Activated naive CD8-positive, alpha-beta T cell treated with anti-CD3 and anti-CD28 coated beads, Interleukin-2, amount 50 U/mL, for 24 hours (primary cell): ENCODE measurements at places on chromosomes 13 and 19.

DNA sequence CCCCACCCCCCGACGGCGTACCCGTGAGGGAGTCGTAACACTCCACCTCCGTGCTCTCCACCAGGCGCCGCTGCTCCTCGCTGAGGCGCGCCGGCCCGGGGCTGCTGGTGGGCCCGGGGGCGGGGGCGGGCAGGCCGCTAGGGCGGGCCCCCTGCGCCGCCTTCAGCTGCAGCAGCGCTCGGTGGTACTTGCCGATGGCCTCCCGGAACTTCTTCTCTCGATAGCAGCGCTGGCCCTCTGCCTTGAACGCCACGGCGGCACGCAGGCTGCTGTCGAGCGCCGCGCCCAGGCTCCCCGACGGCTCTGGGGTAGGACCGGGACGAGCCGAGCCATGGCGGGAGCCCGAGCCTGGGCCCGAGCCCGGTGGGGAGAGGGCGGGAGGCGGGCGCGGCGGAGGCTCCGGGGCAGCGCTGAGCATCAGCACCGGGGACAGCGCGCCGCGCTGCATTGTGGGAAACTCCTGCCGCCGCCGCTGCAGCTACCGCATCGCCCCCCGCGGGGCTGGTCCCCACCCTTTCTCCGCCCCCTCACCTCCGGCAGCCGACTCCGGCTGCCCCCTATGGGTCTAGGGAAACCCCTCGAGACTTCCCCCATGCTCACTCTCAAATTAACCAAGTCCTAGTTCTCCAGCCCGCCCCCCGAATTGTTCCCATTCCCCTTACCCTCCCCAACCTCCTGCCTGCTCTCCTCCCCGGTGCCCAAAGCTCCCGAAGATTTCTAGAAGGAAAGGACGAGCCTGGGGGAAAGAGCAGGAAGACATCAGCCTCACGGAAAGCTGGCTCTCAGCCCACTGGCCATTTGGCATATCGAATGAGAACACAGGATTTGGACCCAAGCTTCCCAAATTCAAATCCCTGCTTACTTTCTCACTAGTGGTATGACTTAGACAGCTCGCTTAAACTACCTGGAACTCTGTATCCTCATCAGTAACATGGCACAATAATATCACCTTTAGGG is at the start of gene TTC9B:
Gene TTC9B, minus strand, starts transcription at position 451 of the 957 bp plus-strand sequence. Its CDS starts 3 bp downstream, at position 448.
- peak; percentile 69 for DNase-seq

GRCh38 chr19:48398375-48399235 is 5.1 kb downstream of the GRIN2D start:
- DNase-seq = peak; percentile 86

DNA sequence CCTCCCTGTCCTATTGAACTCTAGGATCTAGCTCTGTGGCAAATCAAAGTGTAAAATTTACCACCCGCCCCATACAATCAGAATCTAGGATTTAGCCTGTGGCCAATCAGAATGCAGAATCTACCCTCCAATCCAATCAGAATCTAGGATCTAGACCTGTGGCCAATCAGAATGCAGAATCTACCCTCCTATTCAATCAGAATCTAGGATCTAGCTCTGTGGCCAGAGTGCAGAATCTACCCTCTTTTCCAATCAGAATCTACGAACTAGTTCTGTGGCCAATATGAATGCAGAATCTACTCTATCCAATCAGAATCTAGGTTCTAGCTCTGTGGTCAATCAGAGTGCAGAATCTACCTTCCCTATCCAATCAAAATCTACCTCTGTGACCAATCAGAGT is 25.8 kb downstream of the PRKD2 start:
- DNase-seq = no peak

- DNase-seq = no peak
These were observed 1.0 kb upstream of the CRYL1 start for GRCh38 chr13:20526664-20527063.

DNA sequence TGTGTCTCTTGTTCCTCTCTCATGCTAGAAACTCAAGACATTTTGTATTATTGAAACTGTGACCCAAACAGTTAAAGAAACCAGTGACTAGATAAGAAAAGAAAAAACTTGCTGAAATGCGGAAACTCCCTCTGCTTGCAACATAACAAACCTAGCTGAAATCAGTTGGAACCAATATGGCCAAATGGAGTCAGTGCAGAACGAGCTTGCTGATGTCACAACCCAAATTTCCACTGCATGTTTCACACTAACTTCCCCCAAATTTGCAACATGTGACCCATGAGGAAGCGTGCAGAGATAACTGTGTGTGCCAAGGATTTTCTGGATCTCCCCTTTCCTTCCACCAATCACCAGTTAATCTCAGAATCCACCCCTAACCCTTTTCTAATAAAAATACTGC is 208.0 kb downstream of the DLEU7 start:
- DNase-seq = no peak

GRCh38 chr13:48828962-48829411 is 146.7 kb upstream of the FNDC3A start:
- no peak for DNase-seq

GRCh38 chr19:47436712-47437401 is 17.5 kb upstream of the MEIS3 start:
- peak; percentile 85 for DNase-seq

DNA sequence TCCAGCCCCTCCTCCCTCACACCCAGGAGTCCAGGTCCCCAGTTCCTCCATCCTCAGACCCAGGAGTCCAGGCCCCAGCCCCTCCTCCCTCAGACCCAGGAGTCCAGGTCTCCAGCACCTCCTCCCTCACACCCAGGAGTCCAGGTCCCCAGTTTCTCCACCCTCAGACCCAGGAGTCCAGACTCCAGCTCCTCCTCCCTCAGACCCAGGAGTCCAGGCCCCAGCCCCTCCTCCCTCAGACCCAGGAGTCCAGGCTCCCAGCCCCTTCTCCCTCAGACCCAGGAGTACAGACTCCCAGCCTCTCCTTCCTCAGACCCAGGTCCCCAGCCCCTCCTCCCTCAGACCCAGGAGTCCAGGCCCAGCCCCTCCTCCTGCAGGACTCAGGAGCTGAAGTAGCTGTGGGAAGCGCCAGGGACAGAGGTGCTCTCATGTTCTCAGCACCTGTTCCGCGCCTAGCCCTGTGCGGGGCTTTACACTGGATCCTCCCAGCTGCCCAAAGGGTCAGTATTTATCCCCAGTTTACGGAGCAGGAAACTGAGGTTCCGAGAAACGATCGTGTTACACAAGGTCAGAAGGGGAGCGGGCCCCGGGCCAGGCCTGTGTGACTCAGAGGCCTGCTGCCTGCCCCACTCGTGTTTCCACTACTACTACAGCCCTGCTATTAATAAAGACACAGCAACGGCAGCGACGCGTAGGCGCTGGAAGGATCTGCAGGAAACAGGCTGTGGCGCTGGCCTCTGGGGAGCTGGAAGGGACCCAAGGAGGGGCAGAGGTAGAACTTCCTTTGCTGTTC is 1.7 kb upstream of the SBK3 start:
- DNase-seq = no peak

GRCh38 chr19:46976845-46977320 is 42.8 kb upstream of the NPAS1 start:
- no peak for DNase-seq

DNA sequence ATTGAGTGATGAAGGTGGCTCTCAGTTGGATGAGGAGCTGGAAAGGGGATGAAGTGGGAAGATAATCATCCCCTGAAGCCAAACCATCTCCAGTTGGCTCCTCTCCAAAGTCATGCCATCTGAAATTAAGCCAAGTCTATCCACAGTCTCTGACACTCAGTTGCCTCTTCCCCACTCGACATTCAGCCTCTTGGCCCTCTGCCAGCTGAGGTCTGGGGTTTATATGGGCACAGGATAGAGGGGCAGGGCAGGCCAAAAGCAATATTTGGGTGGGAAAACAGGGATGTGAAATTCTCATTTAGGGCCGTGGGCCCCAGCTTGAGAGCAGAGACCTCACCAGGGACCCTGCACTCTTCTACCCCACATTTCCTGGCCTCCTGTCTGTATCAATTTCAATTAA is 85.9 kb downstream of the SLITRK1 start:
- DNase-seq = no peak

GRCh38 chr19:40600570-40601133 is 517 bp upstream of the LTBP4 start:
- DNase-seq = no peak

DNA sequence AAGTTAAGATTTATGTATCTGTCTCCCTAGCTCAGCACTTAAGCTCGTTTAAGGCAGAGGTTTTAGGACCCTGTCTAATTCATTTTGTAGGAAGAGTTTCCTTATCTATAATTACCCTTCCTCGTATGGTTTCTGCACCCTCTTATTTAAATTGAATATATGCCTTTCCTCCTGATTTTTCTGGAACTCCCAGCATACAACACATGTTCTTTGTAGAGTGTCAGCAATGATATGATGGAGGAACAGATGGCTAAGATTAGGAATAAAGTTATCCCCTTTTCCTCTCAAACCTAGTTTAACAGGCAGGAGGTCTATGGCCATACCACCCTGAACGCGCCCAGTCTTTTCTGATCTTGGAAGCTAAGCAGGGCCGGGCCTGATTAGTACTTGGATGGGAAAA is 359.5 kb downstream of the PCDH17 start:
- DNase-seq = no peak

- DNase-seq = no peak
These were observed 417.4 kb downstream of the NDFIP2 start for GRCh38 chr13:79898202-79898826.

- DNase-seq = peak; percentile 90
These were observed 1.4 kb downstream of the CAPNS1 start for GRCh38 chr19:36141039-36141927.

GRCh38 chr13:71797517-71797916 is 69.5 kb downstream of the DACH1 start:
- no peak for DNase-seq

DNA sequence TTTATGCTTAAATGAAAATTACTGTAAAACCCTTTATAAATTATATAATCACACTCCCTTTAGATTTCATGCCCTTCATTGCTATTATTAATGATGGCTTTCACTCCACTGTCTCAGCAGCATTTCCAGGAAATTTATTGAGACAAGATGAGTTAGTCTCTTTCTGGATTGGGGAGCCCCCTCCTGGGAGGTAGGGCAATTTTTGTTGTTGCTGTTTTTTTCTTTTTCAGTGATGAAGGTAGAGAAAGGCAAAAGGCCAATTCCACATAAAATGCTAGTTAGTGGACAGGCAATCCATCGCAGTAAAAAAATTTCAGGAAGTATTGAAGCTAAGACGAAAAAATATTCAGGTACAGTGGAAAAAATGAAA is 80.2 kb downstream of the TEX26 start:
- DNase-seq = no peak

DNA sequence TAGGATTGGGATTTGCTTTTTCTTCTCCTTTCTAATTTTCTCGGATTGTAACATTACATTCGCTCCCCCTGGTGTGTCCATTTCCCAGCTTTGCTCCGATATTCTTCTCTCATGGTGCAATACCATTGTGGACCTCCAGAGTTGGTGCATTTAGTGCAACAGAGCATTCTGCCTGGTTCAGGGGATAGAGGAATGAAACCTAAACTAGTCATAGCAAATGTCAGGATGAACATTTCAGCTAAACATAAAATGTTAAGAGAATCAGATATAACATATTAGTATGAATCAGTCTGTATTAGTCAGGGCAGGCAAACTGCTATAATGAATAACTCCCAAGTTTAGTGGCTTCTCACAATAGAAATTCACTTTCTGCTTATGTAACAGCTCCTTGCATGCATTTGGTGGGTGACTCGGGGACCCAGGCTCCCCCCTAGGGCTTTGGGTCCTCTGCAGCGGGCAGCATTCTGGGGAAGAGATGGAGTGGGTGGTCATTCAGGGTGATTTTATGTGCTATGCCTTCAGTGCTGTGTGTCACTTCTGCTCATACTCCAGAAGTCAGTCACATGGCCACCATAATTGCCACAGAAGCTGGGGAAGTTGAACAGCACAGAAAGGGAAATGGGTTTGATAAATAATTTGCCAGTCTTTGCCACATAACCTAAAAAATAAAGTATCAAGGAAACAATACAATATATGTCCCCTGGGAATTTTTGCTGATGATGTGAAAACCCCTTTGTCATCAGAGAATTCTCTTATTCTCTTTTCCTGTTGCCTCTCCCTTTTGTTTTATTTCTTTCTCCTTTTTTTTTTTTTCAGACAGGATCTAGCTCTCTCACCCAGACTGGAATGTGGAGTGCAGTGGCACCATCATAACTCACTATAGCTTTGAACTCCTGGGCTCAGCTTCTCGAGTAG is 111.0 kb downstream of the HSPH1 start:
- DNase-seq = no peak

- no peak for DNase-seq
These were observed 352.2 kb upstream of the OBI1 start for GRCh38 chr13:79011179-79011578.

DNA sequence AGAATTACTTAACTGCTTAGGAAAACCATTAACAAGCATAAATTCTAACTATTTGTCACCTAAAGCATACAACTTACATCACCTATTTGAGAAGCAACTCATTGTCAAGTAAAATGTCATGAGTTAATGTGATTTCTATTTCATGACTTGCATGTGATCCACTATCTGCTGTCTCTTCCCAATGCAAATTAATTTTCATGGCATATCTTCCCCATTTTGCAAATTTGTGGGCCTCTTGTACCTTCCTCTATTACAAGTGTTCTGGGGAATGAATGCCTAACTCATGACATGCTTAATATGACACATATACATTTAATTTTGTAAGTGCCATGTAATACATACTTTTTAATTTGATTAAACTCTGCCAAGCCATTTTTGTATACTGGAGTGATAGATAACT is 81.1 kb upstream of the EDNRB start:
- DNase-seq = no peak

GRCh38 chr19:13057744-13058143 is 44.9 kb downstream of the LYL1 start:
- no peak for DNase-seq

GRCh38 chr19:32570081-32570785 is 10.8 kb upstream of the PDCD5 start:
- peak; percentile 46 for DNase-seq

DNA sequence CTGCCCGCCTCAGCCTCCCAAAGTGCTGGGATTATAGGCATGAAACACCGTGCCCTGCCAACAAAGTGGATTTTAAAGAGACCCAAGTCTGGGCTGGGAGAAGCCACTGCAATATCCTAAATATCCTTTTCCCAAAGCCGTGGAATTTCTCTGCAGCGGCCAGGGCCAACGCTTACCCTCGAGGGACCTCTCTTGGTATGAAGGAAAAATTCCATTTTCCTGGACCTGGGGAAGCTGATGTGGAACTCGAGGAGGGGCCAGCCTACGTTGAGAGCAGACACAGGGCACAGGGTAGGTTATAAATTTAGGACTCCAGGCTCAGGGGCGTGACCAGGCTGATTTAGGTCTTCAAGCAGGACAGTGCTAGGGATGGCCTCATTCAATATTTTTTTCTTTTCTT is 17.7 kb upstream of the UPF1 start:
- DNase-seq = no peak

- DNase-seq = no peak
These were observed 517.4 kb downstream of the GPC6 start for GRCh38 chr13:93744033-93744432.

GRCh38 chr13:29679396-29680053 is 84.0 kb upstream of the SLC7A1 start:
- no peak for DNase-seq
